ENCODE measurements at places on chromosomes 5 and 9. TPM values are rescaled to one million over a fixed set of nuclear protein-coding genes. Genes with fewer than 3 reads are reported as not detected.

ARHGEF28 gene
- polyA plus RNA-seq, result 2.7 TPM

ISOC1 gene
- 24.8 TPM for polyA plus RNA-seq

PDE6A gene
- 0.06 TPM for polyA plus RNA-seq

MZB1 gene
- 0.52 TPM for polyA plus RNA-seq

SLC34A3 gene
- polyA plus RNA-seq, result 1.5 TPM

- no peak for DNase-seq
Measured at GRCh38 chr9:101693546-101694336, 44.7 kb downstream of the GRIN3A start.

GRCh38 chr9:3241290-3241689 is 284.5 kb downstream of the RFX3 start:
- DNase-seq, result no peak

GRCh38 chr9:90641086-90641485 is 1.5 kb downstream of the DIRAS2 start:
- no peak for DNase-seq

DNA sequence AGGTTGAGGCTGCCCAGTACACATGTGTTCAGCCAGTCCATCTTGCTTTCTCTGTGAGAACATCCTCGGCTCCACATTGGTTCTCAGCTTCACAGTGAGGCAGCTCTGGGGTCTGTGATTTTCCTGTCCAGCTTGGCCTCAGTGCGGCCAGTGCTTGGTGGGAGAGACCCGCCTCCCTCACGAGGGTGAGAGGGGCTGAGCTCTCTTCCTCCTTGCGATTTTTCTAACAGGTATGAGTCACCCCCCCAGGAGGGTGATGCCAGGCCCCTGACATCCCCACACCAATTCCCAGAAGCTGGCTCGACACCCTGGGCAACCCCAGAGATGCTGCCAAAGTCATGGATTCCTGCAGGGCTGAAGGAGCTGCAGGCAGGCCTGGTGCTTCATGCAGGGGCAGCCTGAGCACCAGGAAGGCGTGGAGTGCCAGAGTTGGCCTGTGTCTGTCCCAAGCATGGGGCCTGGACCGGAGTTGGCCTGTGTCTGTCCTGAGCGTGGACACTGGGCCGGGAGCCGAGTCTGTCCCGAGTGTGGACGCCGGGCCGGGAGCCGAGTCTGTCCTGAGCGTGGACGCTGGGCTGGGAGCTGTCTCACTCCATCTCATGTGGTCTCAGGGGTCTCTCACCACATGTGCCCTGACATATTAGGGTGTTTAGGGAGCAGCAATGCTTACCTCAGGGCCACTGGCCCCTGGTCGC is 408.6 kb upstream of the IRX4 start:
- no peak for DNase-seq

DNA sequence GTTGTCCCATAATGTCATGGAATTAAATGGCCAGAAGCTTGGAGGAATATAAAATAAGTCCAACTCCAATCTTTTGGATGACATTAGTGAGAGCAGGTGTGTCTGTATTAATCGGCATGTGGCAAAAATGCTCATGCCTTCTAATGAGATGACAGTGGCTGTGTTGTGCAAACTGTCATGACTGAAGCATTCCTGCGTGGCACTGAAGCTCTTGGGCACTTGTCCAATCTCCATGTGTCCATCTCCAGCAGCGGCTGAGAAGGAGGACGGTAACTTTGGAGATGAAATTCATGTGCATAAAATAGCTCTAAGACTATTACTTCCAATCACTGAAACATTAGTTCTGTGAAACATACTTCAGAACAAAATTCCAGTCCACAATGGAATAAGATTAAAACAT is 697.5 kb upstream of the GRAMD2B start:
- no peak for DNase-seq

DNA sequence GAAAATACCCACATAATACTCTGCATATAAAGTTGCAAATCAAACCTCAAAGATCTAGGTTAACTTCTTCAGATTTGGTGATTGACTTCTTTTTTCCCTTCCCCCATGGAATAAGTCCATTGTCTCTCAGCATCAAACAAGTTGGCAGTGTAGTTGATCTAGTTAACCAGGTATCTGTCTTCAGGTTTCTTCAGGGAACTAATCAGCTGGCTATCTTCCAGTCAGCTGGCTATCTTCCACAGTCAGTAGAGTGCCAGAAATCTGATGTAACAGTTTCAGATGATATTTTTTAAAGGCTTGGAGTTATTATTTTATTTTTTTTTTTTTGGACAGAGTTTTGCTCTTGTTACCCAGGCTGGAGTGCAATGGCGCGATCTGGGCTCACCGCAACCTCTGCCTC is 16.8 kb downstream of the TNFSF15 start:
- DNase-seq, result no peak

GRCh38 chr5:124941051-124942049 is 194.9 kb upstream of the ZNF608 start:
- no peak for DNase-seq

GRCh38 chr9:108642871-108643270 is 212.9 kb downstream of the ACTL7B start:
- no peak for DNase-seq
